ENCODE measurements at places on chromosomes 1 and 21.

GRCh38 chr1:69661686-69662085, 94.0 kb downstream of the LRRC7 start:
- DNase-seq = no peak

DNA sequence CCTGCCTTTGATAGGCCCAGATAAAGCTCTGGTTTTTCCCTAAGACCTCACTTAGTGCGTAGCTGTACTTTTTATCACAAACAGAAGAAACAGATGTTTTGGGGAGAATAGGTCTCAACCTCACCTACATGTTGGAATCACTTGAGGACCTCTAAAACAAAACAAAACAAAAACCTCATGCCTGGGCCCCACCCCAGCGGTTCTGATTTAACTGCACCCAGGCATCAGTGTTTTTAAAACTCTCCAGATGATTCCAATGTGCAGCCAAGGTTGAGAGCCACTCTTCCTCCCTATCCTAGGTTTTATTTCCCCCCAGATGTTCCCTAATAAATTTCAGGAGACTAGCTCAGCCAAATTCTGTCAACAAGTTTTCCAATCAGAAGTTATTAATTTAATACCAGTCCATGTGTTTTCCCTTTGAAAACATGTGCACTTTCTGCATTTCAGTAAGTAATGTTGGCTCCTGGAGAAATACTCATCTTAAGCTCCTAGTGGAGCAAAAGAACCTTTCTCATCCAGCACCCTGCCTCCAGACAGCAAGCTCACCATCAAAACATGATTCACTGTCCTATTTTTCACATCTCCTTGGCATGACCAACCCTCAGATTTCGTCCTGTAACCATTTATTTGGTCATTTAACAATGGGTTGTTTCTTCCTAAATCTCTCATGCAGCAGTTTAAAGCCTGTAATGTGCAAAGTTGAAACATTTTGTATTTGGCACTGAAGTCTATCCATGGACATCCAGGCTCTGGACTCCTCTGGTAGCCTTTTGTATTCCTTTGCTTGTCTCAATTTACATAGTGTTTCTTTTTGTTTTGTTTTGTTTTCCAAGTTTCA, 27.5 kb downstream of the LRRC8C start:
- DNase-seq = no peak

DNA sequence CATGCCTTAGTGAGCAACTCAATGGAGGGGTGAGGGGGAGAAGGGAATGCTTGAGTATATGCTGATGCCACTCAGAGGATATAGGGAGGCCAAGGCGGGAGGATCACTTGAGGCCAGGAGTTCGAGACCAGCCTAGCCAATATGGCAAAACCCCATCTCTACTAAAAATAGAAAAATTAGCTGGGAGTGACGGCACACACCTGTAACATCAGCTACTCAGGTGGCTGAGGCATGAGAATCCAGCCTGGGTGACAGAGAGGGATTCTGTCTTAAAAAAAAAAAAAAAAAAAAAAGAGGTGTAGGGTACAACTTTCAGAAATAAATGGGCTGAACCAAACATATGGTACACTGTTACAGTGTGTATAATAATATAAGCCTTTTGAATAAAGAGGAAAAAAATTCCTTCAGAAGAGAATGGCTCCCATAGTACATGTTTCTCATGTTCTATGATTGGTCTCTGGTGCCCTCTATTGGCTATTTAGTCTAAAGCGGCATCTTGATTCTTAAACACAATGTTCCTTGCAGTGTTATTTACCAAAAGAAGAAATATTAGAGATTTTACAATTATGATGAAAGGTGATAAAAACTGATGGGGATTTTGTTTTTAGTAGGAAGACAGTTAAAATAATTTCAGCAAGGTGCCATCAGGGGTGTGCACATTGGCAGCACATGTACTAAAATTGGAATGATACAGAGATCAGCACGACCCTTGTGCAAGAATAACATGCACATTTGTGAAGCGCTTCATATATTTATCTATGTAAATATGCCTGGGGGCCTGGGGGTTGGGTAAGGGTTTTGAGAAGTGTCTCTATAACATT, 109.8 kb downstream of the PATJ start:
- DNase-seq = peak; percentile 62

- DNase-seq = no peak
Measured at GRCh38 chr1:119348941-119349340, 19.6 kb upstream of the HAO2 start.

DNA sequence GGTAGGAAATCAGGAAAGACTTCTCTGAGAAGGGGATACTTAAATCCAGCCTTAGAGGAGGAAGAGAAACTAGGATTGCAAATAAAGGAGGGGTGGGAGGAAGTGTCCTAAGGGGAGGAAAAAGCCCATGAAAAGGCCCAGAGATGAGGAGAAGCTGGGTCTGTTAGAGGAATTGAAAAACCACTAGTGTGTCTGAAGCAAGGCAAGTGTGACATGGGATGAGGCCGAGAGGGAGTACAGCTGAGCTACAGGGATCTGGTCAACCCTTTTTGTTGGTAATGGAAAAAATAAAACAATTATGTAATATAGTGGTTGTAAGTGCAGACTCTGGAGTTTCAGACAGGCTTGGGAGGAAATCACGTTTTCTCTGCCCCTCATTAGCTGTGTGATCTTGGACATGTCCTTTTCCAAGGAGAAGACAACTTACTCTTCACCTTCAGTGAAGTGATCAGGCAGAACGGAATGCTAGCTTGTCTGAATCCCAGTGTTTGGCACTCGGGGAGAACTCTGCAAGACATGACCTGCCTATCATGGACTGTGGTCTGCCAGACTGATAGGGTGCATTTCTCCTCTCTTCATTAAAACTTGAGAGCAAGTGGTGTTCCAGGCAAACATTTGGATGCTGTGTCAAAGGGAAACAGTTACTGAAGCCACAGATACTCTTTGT, 7.4 kb upstream of the S100A10 start:
- no peak for DNase-seq

Measured in SW480 (cell line).